ENCODE measurements at places on chromosomes 13 and 19.

- no peak for DNase-seq
Observed at GRCh38 chr19:7851623-7852500, 21.8 kb downstream of the EVI5L start.

DNA sequence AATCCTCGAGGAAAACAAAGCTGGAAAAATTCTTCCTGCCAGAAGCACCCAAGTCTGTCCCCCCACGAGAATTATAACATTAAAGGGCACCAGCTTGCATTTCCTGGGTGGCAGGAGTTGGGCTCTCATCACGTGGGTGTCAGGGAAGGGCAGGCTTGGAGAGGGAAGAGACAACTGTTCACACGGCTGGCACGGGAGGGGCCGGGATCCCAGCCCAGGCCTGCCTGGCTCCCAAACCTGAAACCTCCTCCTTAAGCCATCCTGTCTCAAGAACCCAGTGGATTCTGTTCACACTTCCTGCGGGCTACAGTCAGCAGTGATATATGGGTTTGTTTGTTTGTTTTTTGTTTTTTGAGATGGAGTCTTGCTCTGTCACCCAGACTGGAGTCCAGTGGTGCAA lies 12.2 kb downstream of the GRIK5 start:
- DNase-seq: no peak

GRCh38 chr13:89812856-89813255 lies 1534.6 kb upstream of the MIR17HG start:
- no peak for DNase-seq

DNA sequence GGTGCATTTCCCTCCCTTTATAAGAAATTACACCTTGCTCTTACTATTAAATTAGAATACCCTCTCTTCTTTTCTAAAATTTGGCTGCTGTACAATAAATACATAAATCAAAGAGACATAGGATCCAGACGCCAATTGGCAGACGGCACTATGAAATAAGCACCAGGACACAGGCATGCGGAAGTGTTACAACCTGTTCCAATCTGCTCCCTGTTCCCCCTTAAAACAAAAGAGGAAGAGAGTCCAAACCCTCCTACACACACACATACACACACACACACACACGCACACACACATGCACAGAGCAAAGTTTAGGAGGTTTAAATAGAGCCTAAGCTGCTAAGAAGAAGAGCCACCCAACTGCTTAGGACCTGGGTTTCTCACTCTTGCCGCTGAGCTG lies 75.6 kb upstream of the ZNF507 start:
- no peak for DNase-seq

DNA sequence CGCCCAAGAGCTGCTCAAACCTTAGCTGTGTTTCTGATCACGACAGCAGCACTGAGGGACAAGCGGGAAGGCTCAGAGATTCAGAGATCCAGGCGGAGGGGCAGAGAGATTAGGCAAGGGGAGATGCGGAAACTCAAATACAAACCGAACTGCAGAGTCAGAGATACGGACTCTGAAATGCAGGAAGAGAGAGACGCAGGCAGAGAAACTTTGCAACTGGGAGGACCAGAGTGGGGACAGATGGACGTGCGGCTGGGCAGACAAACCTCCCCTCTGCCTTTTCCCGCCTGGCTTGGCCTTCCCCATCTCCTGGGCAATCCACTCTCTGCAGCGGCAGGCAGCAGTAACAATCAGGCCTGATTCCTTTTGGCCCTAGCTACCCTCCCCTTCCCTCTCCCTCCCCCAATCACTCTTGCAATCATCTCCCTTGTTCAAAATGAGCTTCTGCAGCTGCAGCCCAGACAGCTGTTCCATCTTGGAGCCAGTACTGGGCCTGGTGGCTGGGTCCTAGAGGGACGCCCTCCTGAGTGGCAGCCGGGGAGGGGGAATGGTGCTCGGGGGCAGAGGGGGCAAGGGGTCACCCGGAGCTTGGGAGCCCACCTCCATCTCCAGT lies 29.7 kb downstream of the OLFM2 start:
- DNase-seq: no peak

DNA sequence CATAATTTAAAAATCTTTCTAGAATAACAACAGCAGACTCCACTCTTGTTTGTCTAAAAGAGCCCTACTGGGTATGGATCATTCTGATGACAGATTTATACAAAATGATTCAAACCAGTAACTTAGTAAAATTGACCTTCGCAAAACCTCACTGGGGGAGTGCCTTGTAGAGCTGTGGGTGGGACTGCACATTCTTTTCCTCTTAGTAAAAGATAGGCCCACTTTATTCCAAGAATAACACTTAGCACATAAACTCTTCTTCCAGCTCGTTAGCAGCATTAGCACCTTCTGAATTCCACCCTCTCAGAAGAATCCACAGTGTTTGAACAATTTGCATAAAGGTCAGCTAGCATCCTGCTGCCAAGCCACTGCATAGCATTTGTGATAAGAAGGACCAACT lies 106.8 kb downstream of the STOML3 start:
- no peak for DNase-seq

GRCh38 chr19:39379865-39380396 lies 11.0 kb downstream of the PAF1 start:
- DNase-seq: no peak

GRCh38 chr19:6216996-6217751 lies 62.6 kb downstream of the MLLT1 start:
- peak; percentile 14 for DNase-seq

GRCh38 chr19:32909257-32909656 lies 39.7 kb upstream of the SLC7A9 start:
- DNase-seq: no peak

DNA sequence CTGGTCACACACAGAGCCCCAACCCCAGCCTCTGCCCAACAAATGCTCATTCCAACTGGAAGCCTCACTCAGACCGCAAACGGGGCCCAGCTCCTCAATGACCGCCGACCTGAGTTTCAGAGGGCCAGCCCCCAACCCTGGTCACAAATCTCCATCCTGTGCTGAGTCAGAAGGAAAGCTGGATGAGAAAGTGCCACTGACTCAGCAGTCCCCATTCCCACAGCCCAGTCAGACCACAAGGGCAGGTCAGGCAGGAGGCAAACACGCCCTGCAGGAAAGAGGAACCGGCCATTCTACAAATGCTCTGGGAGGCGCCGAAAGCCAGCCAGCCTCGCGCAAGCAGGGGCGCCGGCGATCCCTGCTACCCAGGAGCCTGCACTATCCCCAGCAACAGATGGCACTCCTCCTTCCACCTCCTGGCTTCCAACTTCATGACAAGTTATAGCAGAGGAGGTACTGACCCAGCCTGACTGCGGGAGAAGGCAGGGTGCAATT lies 14.1 kb upstream of the PRKD2 start:
- peak; percentile 30 for DNase-seq

DNA sequence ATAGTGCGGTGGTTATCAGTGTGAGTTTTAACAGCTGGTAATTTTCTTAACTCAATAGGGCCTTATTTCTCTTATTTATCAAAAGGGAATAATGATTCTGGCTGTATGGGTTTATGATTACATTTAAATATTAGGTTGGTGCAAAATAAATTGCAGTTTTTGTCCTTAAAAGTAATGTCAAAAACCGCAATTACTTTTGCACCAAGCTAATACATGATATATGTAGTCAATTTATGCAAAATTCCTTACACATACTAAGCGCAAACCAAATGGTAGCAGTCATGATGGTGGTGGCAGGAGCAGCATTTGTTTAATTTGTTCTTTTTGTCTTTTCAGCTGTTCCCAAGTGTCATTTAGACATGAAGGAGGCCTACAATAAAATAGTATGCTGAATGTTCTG lies 1777.1 kb downstream of the OLFM4 start:
- DNase-seq: no peak

GRCh38 chr13:94210816-94211215 lies 268.7 kb downstream of the DCT start:
- no peak for DNase-seq

DNA sequence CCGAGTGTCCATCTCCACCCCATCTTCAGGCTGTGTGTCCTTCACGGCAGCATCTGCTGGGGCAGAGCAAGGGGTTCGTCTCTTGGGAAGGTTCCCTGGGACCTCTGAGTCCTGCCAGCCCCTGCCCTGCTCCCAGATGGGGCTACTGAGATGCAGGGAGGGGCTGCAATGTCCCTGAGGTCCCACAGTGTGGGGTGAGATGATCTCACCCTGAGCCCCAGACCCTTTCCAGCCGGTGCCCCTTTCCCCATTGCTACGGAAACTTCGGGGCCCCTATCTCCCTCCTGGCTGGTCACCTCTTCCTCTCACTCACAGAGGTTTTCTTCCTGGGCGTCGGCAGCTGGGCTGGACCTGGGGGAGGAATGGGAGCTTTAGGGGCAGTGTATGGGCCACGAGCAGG lies 5.0 kb downstream of the LILRB2 start:
- DNase-seq: no peak

- DNase-seq: no peak
Observed at GRCh38 chr19:58382997-58383603, 2.3 kb upstream of the ZNF837 start.

DNA sequence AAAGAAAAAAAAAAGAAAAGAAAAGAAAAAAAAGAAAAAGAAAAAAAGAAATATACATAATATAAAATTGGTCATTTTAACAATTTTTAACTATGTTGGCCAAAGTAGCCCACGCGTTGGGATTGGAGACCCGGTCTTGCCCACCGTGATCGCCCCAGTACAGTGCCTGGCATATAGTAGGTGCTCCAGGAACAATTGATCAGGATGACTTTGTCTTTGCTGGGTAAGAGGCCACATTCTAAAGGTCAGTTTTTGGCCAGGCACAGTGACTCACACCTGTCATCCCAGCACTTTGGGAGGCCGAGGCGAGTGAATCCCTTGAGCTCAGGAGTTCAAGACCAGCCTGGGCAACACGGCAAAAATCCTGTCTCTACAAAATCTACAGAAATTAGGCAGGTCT lies 3.8 kb upstream of the ANGPTL4 start:
- DNase-seq: no peak

DNA sequence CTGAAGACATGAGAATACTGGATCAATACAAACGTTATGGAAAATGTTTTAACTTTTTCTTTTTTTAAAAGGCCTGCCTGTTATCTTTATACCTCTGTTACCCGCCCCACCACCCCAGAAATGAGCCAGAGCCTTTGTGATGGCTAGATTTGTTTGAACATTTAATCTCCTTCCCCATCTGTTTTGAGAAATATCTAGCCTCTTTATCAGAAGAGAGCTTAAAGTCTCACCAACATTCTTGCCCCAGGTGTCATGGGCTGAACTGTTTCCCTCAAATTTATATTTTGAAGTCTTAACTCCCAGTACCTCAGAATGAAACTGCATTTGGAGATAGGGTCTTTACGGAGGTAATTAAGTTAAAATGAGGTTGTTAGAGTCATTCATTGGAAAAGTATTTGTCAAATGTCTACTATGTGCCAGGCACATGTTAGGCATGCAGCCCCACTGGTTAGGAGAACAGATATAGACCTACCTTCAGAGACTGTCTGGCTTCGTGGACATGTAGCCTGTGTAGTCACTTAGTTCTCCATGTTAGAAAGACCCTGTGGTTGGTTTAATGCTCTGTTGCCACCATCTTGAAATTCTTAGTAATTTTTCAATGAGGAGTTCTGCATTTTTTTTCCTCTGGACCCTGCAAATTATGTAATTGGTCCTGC lies 6.3 kb upstream of the RB1 start:
- no peak for DNase-seq

DNA sequence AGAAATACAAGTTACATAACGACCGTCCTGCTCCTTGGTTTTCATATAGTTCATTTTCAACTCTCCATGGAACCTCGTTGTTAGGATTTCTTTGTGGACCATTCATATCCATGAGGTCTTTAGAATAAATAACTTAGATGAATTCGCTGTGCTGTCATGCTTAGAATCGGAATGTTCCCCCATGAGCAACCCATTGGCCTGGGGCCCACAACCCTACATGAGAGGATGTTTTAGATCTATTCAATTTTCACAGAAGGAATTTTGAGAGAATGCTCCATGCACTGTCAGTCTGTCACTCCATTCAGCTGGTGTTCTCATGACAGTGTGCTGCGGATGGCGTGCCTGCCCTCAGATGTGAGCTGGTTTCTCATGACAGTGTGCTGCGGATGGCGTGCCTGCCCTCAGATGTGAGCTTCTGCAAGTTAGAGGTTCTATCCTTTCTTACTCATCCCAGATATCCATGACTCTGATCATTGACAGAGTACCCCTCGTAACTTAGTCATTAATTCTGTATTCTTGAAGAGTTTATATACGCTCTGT lies 1193.1 kb downstream of the EFNB2 start:
- no peak for DNase-seq

DNA sequence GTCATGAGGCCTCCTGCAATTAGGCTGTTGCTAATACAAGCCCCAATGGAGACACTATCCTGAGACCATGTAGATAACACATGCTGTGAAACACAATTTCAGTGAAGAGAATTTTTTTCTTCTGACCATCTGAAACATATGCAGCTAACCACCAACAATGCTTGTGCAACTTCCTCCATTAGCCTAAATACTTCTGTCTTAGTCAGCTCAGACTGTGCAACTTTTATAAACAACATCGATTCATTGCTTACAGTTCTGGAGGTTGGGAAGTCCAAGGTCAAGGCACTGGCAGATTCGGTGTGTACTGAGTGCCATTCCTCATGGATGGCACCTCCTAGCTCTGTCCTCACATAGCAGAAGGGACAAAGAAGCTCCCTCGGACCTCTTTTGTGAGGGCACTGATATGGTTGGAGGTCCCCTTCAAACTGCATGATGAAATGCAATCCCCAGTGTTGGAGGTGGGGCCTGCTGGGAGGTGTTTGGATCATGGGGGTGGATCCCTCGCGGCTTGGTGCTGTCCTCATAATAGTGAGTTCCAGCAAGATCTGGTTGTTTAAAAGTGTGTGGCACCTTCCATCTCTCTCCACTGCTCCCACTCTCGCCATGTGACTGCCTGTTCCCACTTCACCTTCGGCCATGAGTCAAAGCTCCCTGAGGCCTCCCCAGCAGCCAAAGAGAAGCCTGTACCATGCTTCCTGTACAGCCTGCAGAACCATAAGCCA lies 27.7 kb downstream of the STK24 start:
- no peak for DNase-seq

- no peak for DNase-seq
Observed at GRCh38 chr19:5026706-5027273, 57.9 kb downstream of the KDM4B start.

- DNase-seq: no peak
Observed at GRCh38 chr19:8126008-8126407, 23.4 kb downstream of the FBN3 start.

GRCh38 chr13:75373988-75374387 lies 108.0 kb downstream of the TBC1D4 start:
- DNase-seq: no peak

DNA sequence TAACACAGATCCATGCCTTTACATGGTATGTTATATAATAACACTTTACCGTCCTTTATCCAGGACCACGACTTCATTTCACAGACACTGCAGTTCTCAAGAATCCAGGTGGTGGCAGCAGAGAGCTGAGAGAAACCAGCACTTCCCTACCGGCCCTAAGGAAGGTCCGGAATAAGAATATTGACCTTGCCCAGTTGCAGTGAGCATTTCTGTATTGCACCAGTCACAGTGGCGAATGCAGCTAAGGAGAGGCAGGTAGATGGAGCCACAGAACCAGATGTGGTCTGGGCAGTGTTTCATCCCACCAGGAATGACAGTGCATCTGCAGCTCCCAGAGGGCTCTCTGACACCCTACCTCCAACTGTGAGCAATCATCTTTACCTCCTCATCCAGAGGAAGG lies 44.6 kb downstream of the ZNF787 start:
- DNase-seq: peak; percentile 77

All from DMS53 (cell line).